ENCODE measurements at places on chromosomes 1 and 21.

- no peak for DNase-seq
Measured at GRCh38 chr1:110412576-110412975, 5.1 kb upstream of the LAMTOR5 start.

DNA sequence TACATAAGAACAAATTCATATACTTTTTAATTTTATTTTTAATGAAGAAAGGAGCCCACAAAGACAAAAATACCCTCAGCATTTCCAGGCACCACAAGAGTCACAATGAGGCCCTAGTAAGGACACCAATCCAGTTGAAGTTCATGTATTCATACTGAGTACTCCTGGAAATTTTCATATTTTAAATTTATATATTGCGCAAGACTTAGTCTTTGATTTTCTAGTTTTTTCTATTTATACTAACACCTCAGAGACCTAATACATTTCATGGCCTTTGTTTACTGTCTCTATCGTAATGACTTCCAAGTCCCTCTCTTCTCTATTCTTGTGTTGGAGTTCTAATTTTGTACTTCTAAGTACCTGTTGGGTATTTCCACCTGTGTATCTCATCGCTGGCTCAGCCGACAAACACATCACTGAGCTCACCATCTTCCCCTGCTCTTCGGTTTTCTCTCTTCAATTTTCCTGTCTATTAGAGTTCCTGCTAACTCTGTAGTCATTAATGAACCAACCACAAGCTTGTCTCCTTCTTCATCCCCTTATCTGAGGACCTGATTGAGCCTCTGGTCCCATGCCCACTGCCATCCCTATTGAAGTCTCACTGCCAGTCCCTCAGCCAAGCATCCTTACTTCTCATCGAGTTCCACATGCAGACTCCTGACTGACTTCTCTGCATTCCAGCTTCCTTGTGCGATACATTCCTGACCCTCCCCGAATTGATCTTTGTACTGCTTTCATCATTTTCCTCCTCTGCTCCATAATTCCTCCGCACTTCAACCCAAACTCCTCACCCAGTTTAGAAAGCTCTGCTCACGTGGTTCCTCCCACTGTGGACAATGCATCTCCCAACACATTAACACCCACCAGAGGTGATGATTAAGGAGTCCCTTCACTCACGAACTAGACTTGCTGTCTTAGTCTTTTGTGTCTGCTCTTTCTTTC, 17.3 kb upstream of the IRF2BP2 start:
- DNase-seq = no peak

DNA sequence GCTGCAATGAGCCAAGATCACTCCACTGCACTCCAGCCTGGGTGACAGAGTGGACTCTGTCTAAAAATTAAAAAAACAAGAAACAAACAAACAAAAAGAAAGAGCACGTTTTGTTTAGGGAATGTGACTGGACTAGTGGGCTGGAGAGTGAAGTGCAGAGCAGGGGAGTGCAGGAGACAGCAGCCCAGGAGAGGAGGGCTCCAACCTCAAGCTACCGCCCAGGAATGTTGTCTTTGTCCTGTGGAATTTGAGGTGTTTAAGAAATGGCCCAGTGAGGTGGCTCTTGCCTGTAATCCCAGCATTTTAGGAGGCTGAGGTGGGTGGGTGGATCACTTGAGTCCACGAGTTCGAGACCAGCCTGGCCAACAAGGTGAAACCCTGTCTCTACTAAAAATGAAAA, 42.4 kb upstream of the MTF2 start:
- DNase-seq = no peak

- no peak for DNase-seq
Measured at GRCh38 chr21:36125512-36126207, 9.2 kb upstream of the CBR3 start.

GRCh38 chr1:36232212-36233095, 8.2 kb downstream of the THRAP3 start:
- DNase-seq = no peak

DNA sequence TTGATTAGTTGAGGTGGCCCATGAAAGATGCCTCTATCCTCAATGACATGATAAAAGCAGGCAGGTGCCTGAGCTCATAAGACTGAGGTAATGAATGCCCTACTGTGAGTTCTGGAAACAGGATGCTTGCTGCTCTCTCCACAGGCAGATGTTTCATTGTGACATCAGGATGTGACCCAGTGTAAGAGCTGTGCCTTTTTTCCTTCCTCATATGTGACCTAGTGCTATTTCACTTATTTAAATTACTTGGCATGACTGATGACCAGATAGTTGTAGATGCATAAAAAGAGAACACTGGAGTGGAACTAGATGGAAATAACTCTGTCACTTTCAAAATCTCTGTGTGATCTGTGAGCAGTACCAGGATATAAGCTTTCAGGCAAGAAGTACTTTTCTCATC, 31.9 kb downstream of the KIF14 start:
- no peak for DNase-seq

- DNase-seq = no peak
Measured at GRCh38 chr21:32414579-32415358, 2.3 kb downstream of the EVA1C start.

DNA sequence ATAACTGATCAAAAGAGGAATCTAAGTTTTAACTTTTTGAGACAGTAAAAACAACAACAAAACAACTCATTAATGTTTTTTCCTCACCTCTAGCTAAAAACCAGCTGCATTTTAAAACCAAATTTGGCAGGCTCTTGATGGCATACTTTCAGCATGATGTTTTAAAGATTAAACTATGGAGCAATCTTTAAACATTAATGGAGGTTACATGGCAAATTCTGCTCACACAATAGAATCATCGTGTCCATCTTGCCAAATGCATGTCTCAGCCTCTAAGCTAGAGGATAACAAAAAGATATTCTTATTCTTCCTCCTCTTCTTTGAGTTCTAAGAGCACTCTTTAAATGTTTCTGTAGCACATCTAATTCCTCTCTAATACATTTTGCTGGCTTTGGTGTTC, 579.8 kb upstream of the PKN2 start:
- DNase-seq = no peak
